Progenitor cell of endocrine pancreas (in vitro differentiated cells): ENCODE measurements at places on chromosomes 12 and 14. TPM values are rescaled to one million over a fixed set of nuclear protein-coding genes. Genes with fewer than 3 reads are reported as not detected.

ADCY6 gene
- 120 and 128 TPM in 2 replicates for total RNA-seq

KRT83 gene
- not detected in 2 replicates for total RNA-seq

PRR4 gene
- total RNA-seq, result 8.7 and 9.4 TPM in 2 replicates

TPPP2 gene
- 0.84 TPM in 1 of 2 replicates, not detected in the other for total RNA-seq

HPD gene
- total RNA-seq, result not detected in 2 replicates

DNA sequence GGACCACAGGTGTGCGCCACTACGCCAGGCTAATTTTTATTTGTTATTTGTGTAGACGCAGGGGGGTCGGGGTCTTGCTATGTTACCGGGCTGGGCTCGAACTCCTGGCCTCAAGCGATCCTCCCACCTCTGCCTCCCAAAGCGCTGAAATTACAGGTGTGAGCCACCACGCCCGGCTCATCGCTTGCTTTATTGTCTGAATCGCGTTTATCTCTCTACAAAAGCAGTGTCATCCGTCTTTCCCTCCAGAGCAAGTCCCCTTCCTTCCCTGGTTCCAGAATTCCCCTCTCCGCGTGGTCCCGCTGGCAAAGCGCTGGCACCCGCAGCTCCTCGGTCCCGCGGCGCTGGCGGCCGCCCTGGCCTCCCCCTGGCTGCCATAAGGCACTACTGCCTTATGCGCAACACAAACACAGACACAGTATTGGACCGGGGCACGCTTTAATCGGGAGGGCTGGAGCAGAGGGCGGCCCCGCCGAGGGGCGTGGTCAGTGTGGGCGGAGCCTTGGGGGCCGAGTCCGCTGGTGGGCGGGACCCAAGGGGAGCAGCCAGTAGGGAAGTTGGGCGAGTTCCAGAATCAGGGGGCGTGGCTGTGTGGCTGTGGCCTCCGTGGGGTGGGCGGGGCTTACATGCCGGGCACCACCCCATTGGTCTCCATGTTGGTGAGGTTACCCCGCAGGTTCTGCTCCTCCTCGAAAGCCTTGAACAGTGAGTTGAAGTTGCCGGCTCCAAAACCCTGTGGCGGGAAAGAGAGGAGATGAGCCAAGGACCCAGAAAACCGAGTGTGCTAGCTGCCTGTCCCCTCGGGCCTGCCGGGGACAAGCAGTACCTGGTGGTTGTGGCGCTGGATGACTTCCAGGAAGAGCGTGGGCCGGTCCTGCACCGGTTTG lies 19.3 kb downstream of the HPD start:
- peak overlapping the region; percentile 91 for H3K4me3 ChIP-seq
- peak overlapping the region; percentile 90 for H3K27ac ChIP-seq
- no peaks in the 10 kb centered on the region for H3K36me3 ChIP-seq
- peaks cover 13% of the 10 kb centered on the region for H3K4me1 ChIP-seq
- DNase-seq, result peak; percentile 98

- H3K4me3 ChIP-seq, result no peak overlapping the region
- H3K36me3 ChIP-seq, result no peaks in the 10 kb centered on the region
- peaks cover 7% of the 10 kb centered on the region for H3K4me1 ChIP-seq
- no peaks in the 10 kb centered on the region for H3K27me3 ChIP-seq
- DNase-seq, result no peak
- H3K27ac ChIP-seq, result no peak overlapping the region
These were observed 163.4 kb downstream of the GARIN6 start for GRCh38 chr12:99810718-99811593.

DNA sequence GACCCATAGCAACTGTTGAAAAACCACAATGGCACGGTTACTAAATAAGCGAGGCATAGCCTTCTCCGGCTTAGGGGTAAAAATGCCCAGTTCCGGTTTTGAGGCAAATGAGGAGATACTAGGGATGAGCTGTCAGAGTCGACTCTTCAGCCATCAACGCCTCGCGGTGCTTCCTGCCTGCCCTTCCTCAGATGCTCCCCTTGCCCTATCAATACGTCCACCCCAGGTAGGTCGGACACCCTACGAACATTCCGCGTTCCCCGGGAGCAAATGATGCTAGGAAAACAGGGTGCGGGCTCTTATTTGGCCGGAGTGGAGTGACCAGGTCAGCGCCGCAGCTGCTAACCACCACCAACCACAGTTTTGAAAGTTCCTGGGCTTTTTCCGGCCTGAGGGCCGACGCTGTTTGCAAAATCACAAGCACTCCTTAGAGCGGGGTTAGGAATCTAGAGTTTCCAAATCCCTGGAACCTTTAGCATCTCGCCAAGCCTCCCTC lies 1.2 kb downstream of the SRSF9 start:
- no peaks in the 10 kb centered on the region for H3K27me3 ChIP-seq
- H3K36me3 ChIP-seq, result peaks cover 23% of the 10 kb centered on the region
- peaks cover 19% of the 10 kb centered on the region for H3K4me1 ChIP-seq
- H3K27ac ChIP-seq, result peak overlapping the region; percentile 95
- DNase-seq, result peak; percentile 24
- peak overlapping the region; percentile 87 for H3K4me3 ChIP-seq

DNA sequence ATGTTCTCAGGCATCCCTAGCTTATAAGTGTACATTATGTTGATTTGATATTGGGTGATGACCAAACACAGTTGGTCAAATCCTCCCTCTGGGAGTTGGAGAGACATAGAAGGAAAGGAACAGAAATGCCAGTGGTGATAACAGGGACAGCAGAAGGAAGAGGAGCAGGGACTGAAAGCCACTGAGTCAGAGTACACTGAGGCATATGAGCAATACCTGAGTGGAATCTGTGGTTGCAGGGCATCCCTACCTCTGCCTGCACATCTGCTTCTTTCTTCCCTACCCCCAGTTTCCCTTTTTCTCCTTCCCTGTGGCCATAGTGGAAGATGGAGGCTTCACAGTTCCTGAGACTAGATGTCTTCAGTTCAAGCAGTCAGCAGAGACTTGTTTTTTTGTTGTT lies 44.9 kb downstream of the BICD1 start:
- no peak overlapping the region for H3K27ac ChIP-seq
- H3K27me3 ChIP-seq, result no peaks in the 10 kb centered on the region
- peaks cover 11% of the 10 kb centered on the region for H3K36me3 ChIP-seq
- no peak for DNase-seq
- H3K4me3 ChIP-seq, result no peak overlapping the region
- peaks cover 6% of the 10 kb centered on the region for H3K4me1 ChIP-seq

- H3K27me3 ChIP-seq, result no peaks in the 10 kb centered on the region
- H3K4me3 ChIP-seq, result no peak overlapping the region
- peaks cover 9% of the 10 kb centered on the region for H3K4me1 ChIP-seq
These were observed 834.7 kb downstream of the GALC start for GRCh38 chr14:87158283-87158682.

DNA sequence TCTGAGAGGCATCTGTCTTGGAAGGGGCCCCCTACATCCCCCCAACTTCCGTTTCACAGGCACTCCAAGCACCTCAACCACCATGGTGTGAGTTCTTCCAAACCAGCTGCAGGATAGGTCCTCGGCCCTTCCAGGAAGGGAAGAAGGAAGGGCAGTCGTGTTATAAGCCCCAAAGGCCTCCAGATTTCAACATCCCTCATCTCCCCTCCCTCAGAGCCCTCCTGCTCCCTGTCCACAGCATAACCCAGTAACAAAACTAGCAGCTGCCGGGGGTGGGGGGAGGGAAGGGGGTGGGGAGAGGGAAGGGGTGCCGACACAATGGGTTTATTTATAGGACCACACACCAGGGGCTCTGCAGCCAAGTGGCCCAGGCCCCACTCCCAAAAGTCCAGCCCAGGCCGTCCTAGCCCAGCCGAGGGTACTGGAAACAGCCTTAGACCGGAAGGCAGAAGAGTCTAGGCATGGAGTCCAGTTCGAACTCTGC lies 18.3 kb downstream of the NCKAP5L start:
- no peak overlapping the region for H3K4me3 ChIP-seq
- peaks cover 10% of the 10 kb centered on the region for H3K36me3 ChIP-seq
- peaks cover 8% of the 10 kb centered on the region for H3K4me1 ChIP-seq
- H3K27ac ChIP-seq, result peak overlapping the region; percentile 74

DNA sequence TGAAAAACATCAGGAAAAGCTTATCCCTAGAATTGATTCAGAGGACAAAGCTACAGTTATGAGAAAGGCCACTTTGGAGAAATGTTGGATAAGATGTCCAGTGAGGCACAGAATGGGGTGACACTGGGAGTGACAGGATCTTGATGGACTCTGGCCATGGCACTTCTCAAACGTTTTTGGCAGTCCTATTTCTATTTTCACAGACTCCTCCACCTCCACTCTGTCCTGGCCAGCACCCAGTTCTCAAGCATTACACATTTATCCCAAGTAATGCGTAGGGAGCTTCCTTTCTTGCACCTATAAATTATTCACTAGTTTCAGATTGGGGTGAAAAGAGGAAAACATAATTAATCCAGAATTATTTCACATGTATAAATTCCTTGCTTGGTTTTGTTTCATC lies 727.3 kb downstream of the NRXN3 start:
- peaks cover 5% of the 10 kb centered on the region for H3K27me3 ChIP-seq
- H3K27ac ChIP-seq, result no peak overlapping the region
- H3K4me1 ChIP-seq, result peaks cover 3% of the 10 kb centered on the region
- DNase-seq, result no peak
- no peaks in the 10 kb centered on the region for H3K36me3 ChIP-seq

- H3K4me3 ChIP-seq, result no peak overlapping the region
- DNase-seq, result no peak
- H3K27me3 ChIP-seq, result no peaks in the 10 kb centered on the region
- H3K27ac ChIP-seq, result no peak overlapping the region
- no peaks in the 10 kb centered on the region for H3K36me3 ChIP-seq
These were observed 76.1 kb downstream of the RASSF8 start for GRCh38 chr12:26034371-26035142.

DNA sequence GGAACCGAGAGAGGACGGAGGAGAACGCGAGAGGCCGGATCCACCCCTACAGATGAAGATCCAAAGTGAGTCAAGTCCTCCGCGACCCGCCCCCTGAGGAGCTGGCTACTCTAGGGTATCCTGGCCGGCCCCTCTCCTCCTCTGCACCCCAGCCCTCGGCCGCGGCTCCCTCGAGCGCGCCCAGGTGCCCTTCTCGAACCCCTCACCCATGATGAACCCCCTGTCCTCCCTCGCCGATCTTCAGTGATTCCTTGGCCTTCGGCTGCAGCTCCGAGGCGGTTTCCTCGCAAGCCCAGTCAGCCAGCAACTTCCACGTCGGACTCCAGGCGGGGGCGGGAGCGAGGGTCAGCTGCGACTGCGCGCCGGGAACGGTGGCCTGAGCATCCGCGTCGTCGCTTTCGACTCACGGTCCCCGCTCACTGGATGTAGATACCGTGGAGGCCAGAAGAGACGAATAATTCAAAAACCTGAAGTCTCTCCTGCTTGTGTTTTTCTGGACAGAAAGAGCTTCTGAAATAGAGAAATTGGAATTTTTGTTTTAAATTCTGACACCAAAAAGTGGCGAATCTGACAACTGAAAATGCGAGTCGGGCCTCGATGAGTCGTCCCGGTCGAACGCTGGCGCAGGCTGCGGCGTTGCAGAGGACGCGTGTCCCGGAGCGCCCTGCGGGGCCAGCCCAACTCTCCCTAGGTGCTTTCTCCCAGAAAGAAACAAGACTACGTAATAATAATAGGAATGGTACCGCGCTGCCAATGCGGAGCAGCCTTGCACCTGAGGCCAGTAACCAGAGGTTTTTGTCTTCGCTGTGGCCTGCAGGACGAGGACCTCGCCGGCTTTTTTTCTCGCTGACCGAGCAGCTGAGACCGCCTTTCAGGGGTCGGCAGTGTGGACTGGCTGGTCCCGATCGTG lies at the start of gene ARL1:
TSS of gene ARL1 (minus strand) at position 337 of the 910 bp plus-strand sequence. CDS start at position 210, 127 bp downstream.
- peak within 1 kb of the TSS; percentile 98 for H3K27ac ChIP-seq
- peak within 1 kb of the TSS; percentile 99 for H3K4me3 ChIP-seq
- H3K36me3 ChIP-seq, result no peaks in the 10 kb centered on the region
- peaks cover 14% of the 10 kb centered on the region for H3K4me1 ChIP-seq
- peak; percentile 67 for DNase-seq

- peaks cover 35% of the 10 kb centered on the region for H3K4me1 ChIP-seq
- no peak overlapping the region for H3K27ac ChIP-seq
- DNase-seq, result no peak
- H3K4me3 ChIP-seq, result no peak overlapping the region
- H3K36me3 ChIP-seq, result no peaks in the 10 kb centered on the region
- peaks cover 4% of the 10 kb centered on the region for H3K27me3 ChIP-seq
These were observed 39.0 kb downstream of the CMKLR1 start for GRCh38 chr12:108299980-108300696.

GRCh38 chr12:65754290-65754689 lies 70.0 kb upstream of the HMGA2 start:
- no peaks in the 10 kb centered on the region for H3K36me3 ChIP-seq
- peaks cover 8% of the 10 kb centered on the region for H3K4me1 ChIP-seq
- H3K27ac ChIP-seq, result no peak overlapping the region
- no peak overlapping the region for H3K4me3 ChIP-seq

DNA sequence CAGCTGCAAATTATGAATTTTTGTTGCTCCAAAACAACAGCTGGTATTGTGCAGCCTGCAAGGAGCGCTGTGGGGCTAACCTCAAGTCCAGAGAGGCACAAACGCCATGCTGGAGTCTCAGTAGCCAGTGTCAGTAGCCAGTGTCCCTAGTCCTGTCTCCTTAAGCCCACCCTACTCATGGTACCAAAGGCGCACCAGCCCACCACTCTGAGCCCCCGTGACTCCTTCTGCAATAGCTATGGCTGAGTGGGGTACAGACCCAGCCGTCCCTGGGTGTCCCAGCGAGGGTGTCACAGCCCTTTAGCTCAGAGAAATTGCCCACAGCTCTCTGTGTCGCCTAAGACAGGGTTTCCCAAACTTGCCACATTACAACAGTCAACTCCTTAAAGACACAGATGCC lies 65.2 kb downstream of the ARL6IP4 start:
- no peaks in the 10 kb centered on the region for H3K36me3 ChIP-seq
- H3K4me3 ChIP-seq, result no peak overlapping the region
- no peak for DNase-seq
- H3K27ac ChIP-seq, result no peak overlapping the region

DNA sequence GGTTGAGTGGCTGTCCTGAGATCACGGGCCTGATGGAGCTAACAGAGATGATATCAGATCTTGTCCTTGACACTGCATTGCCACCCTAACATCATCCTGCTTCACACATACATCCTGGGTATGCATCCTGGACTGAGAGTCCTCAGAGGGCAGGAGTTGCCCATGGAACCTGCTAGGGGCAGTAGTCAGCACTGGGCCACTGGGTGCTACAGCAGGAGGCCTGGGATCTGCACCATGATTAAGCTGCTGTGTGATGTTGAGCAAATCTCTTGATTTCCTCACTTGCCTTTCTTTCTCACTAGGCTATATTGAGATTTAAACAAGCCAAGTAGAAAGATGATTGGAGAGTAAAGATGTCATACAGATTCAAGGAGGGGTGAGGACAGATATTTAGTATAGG lies 22.1 kb upstream of the EIF4B start:
- peaks cover 14% of the 10 kb centered on the region for H3K4me1 ChIP-seq
- no peak for DNase-seq
- no peaks in the 10 kb centered on the region for H3K36me3 ChIP-seq
- no peak overlapping the region for H3K4me3 ChIP-seq
- peak overlapping the region; percentile 11 for H3K27ac ChIP-seq
- no peaks in the 10 kb centered on the region for H3K27me3 ChIP-seq

- H3K36me3 ChIP-seq, result no peaks in the 10 kb centered on the region
- no peak overlapping the region for H3K27ac ChIP-seq
- H3K4me3 ChIP-seq, result no peak overlapping the region
- H3K27me3 ChIP-seq, result peaks cover 6% of the 10 kb centered on the region
- peaks cover 5% of the 10 kb centered on the region for H3K4me1 ChIP-seq
- no peak for DNase-seq
These were observed 188.5 kb upstream of the CAND1 start for GRCh38 chr12:67080637-67081036.
